ENCODE measurements at places on chromosomes 16 and 17. TPM values are rescaled to one million over a fixed set of nuclear protein-coding genes. Genes with fewer than 3 reads are reported as not detected.

- peak; percentile 90 for DNase-seq
Measured at GRCh38 chr17:19647697-19648474, 665 bp upstream of the ALDH3A2 start.

DNA sequence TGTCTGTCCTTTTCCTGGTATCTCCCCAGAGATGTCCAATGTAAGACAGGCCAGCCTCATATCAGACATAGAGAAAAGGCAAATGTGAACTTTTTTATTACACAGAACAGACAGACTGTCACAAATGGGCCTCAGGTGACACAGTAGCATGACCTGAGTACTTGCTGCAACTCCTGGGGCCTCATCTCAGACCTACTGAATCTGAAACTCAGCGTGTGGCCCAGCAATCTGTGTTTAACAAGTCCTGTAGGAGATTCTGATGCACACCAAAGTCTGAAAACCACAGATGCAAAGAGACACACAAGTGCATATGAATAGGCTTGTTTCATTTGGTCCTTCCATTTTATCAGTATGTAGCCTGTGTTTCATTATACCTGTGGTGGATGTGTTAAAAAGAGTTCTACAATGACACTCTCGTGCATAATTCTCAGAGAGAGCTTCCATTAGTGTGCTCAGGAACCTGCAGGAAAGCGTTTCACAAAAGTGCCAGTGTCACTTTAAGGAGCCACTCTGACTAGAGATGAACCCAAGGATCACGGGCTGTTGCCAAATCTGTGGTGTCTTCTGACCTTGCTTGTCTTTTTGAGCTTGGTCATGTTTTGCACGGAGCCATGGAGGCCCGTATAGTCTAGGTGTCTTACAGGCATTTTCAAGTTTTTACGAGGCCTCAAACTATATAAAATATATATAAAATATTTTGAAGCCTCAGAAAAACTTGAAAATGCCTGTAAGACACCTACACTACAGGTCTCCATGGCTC is 33.8 kb upstream of the NF1 start:
- DNase-seq: no peak

Gene TBC1D3H
- not detected for total RNA-seq

Gene GP1BA
- not detected for total RNA-seq

Data from ascending aorta (tissue), 2 donors.